Cardiac septum (tissue), 1 donor: ENCODE measurements at places on chromosomes 5 and 9. TPM values are rescaled to one million over a fixed set of nuclear protein-coding genes. Genes with fewer than 3 reads are reported as not detected.

GRCh38 chr5:2902742-2903297, 151.3 kb upstream of the IRX2 start:
- DNase-seq: no peak

DNA sequence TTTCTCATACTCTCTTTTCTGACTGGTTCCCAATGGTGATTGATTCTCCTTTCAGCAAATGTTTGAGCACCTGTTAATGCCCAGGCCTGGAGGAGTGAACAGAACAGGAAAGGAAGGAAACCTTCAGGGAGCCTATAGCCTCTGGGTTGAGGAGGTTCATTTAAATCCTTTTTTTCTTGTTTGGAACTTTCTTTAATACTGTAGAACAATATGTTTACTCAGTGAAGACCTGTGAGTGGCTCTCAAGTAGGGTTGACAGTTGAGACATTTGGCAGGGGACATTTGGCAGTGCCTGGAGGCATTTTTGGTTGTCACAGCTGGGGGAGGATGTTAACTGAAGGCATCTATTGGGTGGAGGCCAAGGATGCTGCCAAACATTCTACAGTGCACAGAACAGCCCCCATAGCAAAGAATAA, 6.1 kb upstream of the FAM120AOS start:
- DNase-seq: no peak

DNA sequence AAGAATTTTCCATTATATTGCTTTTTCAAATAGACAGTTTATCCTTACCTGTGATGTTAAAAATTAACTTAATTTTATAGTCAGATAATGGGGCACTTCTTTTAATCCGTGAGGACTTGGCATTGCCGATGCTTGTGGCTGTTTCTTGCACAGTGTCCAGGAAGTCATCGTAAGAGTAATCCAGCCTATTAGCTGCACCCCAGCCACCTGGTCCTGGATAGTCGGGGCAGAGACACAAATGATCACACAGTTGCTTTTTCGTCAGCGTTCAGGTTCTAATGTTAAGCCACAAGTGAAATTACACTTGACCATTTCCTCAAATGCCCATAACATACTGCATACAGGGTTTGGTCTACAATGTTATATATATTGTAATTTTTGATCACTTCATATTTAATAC, 107.4 kb downstream of the SVEP1 start:
- DNase-seq: no peak

GRCh38 chr5:178651046-178651810, 24.4 kb upstream of the CLK4 start:
- DNase-seq: no peak

GRCh38 chr9:35616681-35617459, 1.3 kb downstream of the CD72 start:
- DNase-seq: peak; percentile 83

- DNase-seq: no peak
Observed at GRCh38 chr5:149932445-149933350, 11.9 kb downstream of the PDE6A start.

- DNase-seq: no peak
Observed at GRCh38 chr5:89267788-89268187, 384.8 kb upstream of the MEF2C start.

GRCh38 chr5:149118463-149118862, 22.8 kb upstream of the ABLIM3 start:
- no peak for DNase-seq

DNA sequence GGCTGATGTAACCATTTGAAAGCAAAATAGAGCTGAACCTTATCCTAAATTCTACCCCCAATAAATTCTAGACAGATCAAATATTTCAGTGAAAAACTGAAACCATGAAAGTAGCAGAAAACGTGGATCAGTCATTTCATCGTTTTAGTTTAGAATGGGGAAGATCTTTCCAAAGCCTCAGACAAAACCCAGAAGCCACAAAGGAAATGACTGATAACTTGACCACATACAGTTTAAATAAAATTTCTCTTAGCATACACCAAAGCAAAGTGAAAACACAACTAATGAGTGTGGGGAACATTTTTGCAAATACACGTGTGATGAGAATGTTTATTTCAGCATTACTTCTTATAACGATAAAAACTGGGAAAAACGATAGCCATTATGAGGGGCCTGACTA, 284.8 kb downstream of the ADGRV1 start:
- no peak for DNase-seq

DNA sequence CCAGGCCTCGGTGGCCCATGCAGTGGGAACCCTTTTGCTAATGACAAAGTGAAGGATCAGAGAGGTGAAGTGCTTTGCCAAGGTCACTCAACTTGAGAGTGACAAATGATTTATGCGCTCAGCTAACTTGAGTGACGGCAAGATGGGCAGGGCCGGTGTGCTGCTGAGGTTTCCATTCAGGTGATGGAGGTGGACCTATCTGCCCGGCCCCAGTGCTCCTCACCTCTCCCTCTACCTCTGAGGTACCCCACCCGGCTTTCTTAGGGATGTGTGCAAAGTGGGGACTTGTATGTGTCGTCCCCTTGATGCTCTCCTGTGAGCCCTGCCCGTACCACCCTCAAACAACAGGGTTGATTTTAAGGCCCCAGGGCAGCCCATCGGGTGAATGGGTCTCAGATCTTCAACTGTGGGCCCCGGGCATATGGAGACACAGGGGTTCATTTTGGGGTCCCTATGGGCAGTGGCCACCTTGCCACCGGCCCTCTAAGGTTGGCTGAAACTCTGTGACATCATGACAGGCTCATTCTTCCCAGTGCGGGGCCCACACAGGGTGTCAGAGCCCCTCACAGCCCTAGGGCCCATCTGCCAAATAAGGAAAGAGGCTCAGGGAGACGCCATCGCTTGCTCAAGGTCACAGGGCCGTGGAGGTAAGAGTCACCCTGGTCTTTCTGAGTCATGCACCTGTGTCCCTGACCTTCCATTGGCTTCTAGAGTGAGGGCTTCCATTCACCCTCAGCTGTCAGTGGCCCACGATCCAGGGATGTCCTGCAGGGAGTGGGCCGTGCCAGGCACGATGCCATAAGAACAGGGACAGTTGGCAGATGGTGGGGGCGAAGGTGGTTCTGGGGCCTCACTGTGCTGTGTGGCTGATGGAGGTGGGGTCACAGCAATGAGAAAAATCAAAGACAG, 170.6 kb upstream of the MVB12B start:
- DNase-seq: peak; percentile 61

DNA sequence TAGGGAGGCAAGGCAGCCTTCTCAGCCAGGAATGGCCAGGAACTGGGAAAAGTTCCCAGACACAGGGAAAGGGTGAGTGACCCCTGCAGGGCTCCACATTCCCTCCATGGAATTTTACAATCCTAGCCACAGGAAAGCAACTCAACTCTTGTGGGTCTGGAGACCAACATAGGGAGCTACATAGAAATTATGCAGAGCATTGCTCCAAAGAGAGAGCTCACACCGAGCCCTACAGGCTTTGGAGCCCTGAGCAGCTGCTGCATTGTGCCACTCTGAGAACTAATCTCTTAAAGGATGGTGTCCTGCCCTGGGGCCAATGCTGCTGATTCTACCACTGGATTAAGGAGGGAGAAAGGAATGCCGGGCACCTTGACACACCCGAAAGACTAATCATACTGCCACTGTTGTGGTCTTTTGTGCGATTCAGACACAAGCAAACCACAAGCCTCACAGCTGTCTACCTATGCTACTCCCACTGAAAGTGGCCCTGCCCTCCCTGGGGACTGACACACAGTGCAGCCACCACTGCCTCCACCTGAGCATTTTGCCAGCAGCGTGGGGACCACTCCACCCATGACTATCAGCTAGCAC, 1089.8 kb upstream of the NUDT12 start:
- no peak for DNase-seq

DNA sequence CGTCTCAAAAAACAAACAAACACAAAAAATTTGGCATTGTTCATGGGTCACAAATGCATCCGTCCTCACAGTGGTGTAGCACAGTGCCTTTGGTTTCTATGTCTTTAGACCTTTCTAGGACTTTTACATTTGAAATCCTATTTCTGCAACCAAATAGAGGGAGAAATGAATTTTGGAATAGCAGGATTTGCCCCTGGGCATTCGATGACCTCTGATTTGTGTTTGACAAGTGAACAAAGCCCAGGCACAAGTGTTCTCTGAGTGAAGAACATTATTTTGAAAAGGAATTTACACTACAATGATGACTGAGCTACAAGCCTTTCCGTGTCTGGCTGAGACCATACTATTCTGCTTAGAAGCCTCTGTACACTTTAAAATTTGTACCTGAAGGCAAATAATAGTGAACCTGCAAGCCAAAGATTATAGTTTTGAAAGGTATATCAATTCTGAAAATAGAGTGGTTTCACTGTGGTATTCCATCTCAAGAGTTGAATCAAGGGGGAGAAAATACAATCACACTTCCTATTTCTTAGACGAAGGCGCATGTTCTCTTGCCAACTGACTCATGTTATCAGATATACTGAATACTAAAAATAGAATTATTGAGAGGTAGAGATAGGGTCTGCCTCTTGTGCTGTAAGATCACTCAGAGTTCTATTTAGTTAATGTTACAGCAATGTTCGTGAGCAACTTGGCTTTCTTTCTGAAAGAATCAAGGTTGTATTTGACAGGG, 297.6 kb downstream of the KDM4C start:
- no peak for DNase-seq

- DNase-seq: no peak
Observed at GRCh38 chr9:15856591-15856990, 303.7 kb downstream of the CCDC171 start.

DNA sequence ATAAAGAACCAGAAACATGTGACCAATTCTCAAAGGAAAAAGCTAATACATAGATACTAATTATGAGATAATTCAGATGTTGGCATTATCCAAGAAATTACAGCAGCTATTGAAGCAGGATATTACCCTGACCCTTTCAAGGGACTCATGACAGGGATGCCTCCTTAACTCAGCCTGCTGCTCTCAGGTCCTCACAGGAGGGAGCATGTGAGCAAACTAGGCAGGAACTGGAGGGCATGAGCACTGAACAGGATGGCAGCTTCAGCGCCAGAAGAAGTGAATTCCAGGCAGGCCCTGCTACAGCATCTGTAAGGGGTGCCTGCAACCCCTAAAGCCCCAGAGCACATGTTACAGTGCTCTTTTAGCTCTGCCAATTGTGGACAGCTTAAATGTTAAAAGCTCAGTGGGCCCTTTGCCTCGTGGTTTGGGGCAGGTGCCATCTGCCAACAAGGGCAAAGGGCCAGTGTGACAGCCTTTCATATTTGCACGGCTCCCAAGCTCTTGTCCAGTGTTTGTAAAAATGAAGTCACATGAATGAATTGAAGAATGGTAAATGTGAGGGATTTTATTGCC, 464.7 kb upstream of the COX7C start:
- DNase-seq: no peak

DNA sequence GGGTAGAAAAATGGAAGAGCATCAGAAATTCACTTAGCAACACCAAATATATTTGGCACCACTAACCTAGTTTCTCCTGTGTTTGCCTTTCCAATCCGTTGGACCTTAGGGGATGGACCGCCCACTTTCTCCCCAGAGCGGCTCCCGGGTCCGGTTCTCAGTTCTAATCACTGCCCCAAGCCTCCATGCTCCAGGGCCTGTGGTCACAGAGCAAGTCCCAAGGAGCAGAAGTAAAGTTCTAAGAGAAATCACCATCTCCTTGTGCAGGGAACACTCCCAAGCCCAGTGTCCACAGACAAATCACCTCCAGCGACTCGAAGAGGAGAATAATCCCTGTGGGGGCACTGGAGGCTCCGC, 728 bp upstream of the SLC1A1 start:
- no peak for DNase-seq

DNA sequence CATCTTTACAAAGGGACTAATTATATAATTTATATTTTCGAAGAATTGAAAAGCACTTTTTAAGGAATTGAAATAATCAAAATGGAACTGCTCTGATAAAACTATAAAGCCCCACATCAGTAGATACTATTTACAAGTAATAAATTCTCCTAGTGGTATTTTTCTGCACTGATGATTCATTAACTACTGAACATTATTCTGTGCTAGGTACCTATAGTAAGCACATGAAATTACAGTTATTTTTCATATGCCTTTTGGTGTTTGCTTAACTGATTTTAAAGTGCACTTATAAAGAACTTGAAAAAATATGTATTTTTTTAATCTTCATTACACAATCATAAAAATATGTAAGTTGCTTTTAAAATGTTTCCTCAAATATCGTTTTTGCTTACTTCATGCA, 123.0 kb downstream of the MAN2A1 start:
- DNase-seq: no peak

DNA sequence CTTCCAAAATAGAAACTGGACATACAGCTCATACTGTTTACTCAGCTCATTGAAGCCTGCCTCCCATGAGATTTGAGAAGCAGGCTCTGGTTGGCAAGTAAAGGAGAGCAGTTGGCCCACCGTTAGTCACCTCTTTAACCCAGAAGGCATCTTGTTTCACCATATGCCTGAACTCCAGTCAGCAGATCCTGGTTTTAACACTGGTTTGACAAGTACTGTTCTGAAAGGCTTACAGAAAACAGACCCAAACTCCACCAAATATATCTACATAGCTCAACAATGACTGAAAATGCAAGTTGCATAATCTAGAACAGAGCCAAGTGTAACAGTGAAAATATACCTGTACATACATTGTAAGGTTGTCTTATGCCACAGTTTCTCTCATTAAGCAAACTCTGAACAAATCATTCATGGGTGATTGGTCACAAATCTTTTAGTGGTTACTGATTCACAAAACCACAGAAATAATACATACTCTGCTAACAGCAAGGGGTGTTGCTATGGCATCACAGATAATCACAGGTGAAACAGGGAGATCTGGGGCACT, 198.8 kb downstream of the BNC2 start:
- no peak for DNase-seq

GRCh38 chr5:684751-685216, 8.4 kb downstream of the TPPP start:
- peak; percentile 39 for DNase-seq

DNA sequence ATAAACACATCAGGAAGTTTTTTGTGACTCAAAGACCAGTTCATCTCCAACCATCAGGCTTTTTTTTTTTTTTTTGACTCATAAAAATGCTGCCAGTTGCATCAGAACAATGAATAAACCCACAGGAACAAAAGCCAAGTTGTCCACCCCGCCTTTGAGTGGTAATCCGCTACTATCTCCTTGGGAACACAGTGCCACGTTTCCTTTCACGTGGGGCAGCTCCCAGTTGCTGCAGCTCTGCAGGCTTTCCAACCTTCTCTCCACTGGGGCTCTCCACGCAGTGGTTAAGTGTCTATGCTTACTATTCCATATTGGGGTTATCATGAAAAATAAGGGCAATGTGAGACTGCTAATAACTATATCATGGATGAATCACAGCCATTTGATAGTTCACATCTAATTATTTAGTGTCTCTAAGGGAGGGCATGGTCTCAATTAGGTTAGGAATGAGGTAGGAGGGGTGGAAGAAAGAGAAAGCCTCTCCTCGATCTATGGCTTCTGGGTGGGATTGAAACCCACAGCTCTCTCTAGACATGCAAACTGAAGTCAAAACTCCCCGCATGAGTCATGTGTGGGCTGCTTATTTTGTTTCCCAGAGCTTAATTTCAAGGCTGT, 55.8 kb upstream of the ACTBL2 start:
- DNase-seq: no peak

Gene PFN3
- total RNA-seq: not detected

Gene NR6A1
- total RNA-seq: 2.2 TPM

Gene KLHL9
- total RNA-seq: 12.5 TPM

Gene FASTKD3
- 4.7 TPM for total RNA-seq

Gene SHISAL2B
- total RNA-seq: not detected

Gene FCN2
- total RNA-seq: not detected
